Hepatocyte (in vitro differentiated cells): ENCODE measurements at places on chromosomes 12 and 14.

DNA sequence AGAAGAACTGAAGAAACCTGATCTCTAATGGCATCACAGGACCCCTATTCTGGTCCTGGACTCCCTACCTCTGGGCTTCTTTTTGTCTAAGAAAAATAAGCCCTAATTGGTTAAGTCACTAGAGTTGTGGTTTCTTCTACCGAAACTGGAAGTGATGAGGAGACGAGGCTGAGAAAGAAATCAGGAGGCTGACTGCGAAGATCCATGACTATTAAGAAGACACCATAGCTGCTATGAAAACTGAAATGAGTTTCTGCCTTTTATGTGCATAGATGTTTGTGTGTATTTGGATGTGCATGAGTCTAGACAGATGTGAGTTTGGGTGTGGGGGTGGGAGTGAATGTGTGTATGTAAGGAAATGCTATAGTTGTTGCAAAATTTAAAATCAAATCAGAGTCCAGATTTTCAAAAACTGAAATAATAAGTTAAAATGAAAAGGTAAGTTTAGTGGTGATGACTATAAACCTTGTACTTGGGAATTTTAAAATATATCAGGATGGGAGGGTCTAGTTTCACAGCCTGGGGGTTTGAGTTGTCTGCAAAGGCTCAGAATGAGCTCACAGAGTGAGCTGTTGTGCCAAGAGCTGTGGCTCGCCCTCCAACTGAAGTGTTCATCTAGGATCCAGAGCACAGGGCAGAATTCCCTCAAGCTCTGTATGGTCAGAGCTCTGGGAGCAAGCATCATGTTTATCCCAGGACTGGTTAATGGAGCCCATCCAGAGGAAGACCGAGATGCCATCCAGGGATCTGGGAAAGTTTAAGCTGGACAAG lies 94.9 kb downstream of the VCPKMT start:
- no peak for DNase-seq

GRCh38 chr14:40119321-40119720 lies 687.1 kb upstream of the FBXO33 start:
- DNase-seq = no peak

- DNase-seq = no peak
Observed at GRCh38 chr12:48086327-48086726, 19.6 kb downstream of the SENP1 start.

DNA sequence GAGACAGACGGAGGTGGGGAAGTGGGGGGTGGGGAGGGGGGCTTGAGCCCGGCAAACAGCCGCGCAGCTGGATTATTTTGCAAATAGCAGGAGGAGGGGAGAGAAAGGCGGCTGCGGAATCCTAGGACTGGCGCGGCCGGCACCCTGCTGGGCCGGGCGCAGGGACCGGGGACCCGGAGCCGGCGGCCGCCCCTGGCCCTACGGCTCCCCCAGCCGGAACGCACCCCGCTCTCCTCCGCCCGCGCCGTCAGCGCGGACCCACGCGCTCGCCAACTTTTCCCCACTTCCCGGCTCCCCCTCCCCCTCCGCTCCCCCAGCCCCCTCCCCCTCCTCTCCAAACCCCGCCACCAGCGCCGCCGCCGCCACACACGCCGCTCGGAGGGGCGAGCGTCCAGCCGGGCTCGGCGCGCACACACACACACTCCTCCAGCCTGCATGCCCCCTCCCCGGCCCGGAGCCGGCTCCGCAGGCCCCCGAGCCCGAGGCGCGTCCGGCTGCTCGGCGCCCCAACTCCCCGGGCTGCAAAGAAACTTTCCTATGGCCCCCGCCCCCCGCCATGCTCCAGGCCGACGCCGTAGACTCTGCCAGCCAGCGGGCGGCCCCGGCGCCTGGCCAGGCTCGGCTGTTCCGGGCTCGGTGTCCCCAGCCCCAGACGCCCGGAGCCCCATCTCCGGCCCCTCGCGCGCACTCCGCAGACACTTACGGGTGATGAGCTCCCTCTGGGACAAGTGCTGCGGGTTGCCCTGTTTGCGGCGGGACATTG lies 1.4 kb downstream of the BCL11B start:
- peak; percentile 44 for DNase-seq

DNA sequence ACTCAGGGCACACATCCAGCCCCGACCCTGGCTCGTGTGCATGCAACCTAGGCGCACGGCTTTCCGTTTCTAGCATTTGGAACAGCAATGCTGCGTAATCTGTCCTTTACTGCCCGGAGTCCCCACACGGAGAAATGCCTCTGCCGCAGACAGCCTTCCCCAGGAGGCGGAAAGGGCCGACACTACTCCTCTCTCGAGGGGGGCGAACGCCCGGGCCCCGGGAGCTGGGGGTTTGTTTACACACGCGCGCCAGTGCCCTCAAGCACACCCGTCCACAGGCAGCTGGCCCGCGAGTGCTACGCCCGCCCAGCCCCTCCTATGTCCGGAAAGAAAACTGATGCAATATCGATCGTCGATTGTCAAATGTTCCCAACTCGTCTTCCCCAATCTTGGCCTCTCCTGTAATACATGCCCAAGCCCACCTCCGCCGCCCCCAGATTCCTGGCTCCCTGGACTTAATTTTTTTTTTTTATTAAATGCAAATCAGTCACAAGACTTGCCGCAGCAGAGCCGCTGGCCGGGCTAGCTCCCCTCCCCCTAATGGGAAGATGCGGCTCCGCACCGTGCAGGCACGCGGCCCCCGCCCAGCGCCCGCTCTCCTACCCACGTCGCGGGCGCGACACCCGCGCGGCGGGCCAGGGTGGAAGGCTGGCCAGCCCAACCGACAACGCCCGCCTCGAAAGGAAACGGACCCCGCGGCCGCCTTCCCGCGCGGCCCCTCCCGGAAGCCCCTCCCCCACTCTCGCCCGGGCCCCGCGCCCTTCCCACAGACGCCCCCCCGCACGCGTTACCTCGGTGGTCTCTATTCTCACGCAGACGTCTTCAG lies 642 bp downstream of the SLC38A2 start:
- DNase-seq = peak; percentile 80

- no peak for DNase-seq
Observed at GRCh38 chr12:52266514-52266913, 7.9 kb upstream of the KRT86 start.

DNA sequence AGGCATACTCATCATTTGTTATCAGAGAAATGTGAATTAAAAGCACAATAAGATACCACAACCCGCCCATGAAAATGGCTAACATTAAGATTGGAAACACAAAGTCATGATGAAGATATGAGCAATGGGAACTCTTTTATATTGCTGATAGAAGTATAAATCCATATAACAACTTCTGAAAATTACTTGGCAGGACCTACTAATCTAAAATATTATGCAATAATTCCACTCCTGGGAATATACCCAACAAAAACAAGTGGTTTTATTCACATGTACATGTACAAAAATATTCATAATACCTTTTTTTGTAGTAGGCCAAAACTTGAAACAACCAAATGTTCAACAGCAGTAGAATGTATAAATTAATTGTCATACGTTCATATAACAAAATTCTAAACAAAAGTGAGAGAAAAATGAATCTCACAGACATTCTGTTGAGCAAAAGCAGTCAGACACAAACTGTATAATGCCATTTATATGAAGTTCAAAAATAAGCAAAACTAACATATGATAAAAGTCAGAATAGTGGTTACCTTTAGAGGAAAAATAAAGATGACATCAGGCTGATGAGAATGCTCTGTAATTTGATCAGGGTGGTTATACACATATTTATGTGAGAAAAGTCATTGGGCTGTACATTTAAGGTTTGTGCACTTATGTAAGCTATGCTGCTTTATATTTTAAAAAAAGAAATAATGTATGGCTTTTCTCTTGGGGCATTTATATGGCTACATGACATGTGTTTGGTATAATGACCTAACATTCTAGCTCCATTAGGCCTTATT lies 309.2 kb upstream of the KITLG start:
- no peak for DNase-seq

DNA sequence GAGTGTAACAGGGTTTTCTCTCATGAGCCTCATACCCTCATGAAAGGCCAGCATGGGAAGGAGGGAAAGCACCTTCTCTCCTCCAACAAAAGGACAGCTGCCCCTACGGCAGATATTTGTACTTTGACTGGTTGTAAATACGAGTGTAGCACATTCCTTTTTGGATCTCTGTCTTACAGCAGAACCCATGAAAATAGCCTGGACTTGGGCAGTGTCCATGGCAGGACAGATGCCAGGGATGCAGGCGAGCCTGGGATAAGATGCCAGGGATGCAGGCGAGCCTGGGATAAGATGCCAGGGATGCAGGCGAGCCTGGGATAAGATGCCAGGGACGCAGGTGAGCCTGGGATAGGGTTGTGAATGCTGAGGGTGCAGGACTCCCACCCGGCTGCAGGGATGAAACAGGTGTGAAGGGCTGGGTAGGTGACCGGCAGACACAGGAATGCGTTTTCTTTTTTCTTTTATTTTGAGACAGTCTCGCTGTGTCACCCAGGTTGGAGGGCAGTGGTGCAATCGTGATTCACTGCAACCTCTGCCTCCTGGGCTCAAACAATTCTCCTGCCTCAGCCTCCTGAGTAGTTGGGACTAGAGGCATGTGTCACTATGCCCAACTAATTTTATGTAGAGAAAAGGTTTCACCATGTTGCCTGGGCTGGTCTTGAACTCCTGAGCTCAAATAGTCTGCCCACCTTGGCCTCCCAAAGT lies 120.0 kb downstream of the BEGAIN start:
- no peak for DNase-seq

- DNase-seq = no peak
Observed at GRCh38 chr12:113466454-113467141, 5.1 kb downstream of the LHX5 start.

DNA sequence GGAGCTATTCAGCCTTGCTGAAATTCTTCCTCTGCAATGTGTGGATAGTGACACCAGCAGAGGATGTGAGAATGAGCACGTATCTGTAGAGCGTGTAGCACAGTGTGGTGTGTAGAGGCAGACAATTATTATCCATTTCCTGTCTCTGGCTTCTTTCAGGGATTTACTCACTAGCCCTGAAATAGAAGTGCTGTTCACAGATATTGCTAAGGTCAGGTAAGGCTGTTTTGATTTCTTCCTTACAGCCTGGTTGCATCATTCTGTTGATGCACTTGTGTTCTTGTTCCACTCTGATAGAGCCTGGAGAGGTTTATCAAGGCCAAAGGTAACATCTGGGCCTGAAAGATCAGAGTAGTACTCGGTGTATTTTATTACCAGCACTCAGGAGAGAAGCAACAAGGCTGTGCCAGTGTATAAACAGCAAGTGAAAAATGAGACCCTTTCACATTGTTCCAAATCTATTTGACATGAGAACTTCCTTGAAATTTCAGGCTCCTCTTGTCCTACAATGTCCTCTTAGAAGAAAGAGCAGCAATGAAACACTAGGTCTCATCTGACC lies 16.7 kb downstream of the ARG2 start:
- DNase-seq = peak; percentile 23

- no peak for DNase-seq
Observed at GRCh38 chr14:94062344-94062940, 18.6 kb downstream of the DDX24 start.

GRCh38 chr12:122958198-122958888 lies 7.9 kb downstream of the ABCB9 start:
- DNase-seq = no peak

GRCh38 chr14:94702629-94703028 lies 67.3 kb downstream of the GSC start:
- DNase-seq = no peak

- no peak for DNase-seq
Observed at GRCh38 chr14:44897845-44898151, 63.9 kb downstream of the KLHL28 start.

- no peak for DNase-seq
Observed at GRCh38 chr12:120263748-120264085, 1.8 kb downstream of the PXN start.

DNA sequence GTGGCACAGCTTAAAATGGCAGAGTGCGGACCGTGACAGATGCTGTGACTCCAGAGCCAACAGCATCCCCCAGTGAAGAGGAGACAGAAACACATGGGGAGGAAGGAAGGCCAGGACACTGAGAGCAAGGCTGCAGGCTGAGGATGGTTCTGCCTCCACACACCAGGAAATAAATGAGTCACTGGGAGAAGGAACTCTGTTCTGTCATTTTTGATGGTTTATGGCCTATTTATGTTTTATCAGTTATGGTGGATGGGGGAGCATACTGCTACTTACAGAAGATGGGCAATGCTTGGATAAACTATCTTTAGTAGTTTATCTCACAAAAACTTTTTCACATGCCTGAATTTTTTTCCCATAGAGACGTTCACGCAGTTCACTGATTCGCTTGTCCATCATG lies 33.8 kb downstream of the ZFYVE21 start:
- DNase-seq = no peak

- DNase-seq = no peak
Observed at GRCh38 chr12:1022032-1022970, 31.3 kb downstream of the ERC1 start.

- no peak for DNase-seq
Observed at GRCh38 chr14:52073251-52073650, 4.4 kb upstream of the NID2 start.

- DNase-seq = no peak
Observed at GRCh38 chr12:6574576-6575295, 6.6 kb upstream of the NOP2 start.

- no peak for DNase-seq
Observed at GRCh38 chr12:95774311-95775045, 16.1 kb downstream of the NTN4 start.

GRCh38 chr12:16347391-16348298 lies at the start of gene MGST1:
Gene MGST1 (plus strand): TSS chr12:16347645. CDS start chr12:16354253, 6,608 bp downstream.
- peak; percentile 80 for DNase-seq

DNA sequence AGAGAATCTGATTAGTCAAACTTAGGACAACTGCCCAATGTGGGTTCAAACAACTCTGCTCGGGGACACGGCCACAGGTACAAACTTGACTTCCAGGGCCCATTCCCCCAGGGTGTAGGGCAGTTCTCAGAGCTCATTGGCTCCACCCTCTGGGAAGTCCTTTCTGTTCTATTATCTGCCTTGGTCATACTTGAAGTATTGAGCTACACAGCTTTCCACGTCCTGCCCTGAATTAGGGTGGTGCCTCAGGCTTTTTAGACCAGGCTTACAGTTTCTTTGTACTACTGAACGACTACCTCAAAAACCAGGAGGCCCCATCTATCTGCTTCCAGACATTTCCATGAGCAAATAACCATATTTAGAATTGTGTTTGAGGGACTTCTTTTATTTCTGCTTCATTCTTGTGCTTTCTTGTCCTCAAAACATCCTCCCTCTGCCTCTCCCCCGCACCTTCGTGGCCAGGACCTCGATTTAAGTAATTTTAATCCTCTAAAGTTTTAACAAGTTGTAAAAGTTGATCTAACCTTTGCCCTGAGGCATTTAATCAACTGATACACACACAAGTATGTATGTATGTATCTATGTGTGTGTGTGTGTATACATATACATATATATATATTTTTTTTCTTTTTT lies 281.7 kb upstream of the AMIGO2 start:
- no peak for DNase-seq

DNA sequence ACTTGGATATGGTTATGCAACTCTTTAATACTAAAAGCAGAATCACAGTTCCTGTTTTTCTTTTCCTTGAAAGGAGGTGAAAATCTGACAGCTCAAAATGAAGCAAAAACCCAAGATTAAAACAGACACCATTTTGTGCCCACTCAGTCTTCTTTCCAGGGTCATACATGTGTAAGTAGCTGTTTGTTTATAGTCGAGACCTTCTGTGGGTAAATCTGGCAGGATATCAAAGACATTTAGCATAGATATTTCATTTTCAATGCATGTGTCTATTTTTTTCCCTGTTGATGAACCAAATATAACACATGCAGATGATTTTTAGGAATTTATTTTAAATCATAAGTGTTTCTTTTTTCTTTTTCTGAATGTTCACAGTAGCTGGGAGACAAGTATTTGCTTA lies 398.8 kb downstream of the FOXG1 start:
- no peak for DNase-seq
